ENCODE measurements at places on chromosomes 5 and 9. TPM values are rescaled to one million over a fixed set of nuclear protein-coding genes. Genes with fewer than 3 reads are reported as not detected.

DNA sequence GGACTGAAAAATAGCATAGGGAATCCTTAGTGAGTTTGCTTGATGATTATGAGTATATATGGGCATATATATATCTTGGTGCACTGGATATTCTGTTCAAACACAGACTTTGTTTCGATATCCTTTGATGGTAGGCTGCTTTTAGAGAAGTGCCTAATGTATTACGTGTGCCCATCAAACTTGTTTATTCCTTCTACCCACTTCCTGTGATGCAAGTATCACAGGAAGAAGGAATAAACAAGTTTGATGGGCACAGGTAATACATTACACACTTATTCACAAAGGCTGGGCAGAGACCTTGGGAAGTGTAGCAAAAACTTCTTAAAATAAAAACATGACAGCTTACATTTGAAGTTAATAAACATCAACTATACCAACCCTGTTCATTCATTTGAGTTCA, 364.2 kb downstream of the CHSY3 start:
- peak; percentile 8 for DNase-seq
- no peak overlapping the region for H3K4me3 ChIP-seq
- no peak overlapping the region for H3K27ac ChIP-seq
- H3K36me3 ChIP-seq = no peaks in the 10 kb centered on the region

DNA sequence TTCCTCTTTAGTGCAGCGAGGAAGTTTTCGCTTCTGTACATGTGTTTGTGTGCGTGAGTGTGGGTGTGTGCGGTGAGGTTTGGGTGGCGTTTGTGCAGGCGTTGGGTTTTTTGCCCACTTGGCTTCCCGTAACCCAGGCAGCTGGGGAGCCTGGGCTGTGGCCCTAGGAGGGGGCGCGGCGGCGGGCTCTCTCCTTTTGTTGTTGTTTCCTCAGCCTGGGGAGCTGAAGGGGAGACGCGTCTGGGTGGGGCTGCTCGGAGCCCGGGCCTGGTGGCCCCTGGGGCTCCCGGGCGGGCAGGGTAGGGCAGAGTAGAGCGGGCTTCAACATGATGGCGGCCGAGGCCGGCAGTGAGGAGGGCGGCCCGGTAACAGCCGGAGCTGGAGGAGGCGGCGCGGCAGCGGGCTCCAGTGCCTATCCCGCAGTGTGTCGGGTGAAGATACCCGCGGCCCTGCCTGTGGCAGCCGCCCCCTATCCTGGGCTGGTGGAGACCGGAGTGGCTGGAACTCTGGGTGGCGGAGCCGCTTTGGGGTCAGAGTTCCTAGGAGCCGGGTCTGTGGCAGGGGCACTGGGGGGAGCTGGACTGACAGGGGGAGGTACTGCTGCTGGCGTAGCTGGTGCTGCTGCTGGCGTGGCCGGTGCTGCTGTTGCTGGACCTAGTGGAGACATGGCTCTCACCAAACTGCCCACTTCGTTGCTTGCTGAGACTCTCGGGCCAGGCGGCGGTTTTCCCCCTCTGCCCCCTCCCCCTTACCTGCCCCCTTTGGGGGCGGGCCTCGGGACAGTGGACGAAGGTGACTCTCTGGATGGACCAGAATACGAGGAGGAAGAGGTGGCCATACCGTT, 665 bp downstream of the RASA1 start:
- H3K27ac ChIP-seq = peak overlapping the region; percentile 79
- H3K4me1 ChIP-seq = peaks cover 14% of the 10 kb centered on the region
- peak overlapping the region; percentile 95 for H3K4me3 ChIP-seq

DNA sequence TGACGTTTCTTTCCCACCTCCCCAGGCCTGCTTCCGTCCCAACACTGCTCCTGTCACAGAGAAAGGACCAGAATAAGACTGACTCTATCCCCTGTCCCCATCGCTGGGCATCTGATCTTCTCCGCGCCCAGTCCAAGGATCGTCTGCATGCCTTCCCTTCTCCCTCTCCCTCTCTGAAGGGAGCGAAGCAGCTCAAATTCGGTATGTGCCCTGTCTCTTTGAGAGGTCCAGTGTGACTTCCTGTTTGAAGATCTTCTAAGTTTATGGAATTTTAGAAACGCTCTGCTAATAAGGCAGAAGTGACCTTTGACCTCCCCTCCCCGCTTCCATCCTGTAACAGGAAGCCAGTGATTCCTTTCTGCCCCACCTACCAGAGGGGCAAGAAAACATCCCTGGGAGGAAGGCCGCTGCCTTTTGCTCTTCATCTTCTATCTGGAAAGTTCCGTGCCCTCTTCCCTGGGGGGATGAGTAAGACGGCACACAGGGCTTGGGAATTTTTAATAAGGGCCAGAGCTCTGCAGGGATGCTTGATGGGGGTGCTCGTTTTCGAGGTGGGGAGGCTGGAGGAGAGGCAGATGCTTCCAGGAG, 40.7 kb upstream of the RNU6ATAC start:
- no peaks in the 10 kb centered on the region for H3K36me3 ChIP-seq
- H3K4me1 ChIP-seq = no peaks in the 10 kb centered on the region
- H3K27me3 ChIP-seq = peaks cover 6% of the 10 kb centered on the region
- H3K4me3 ChIP-seq = no peak overlapping the region
- DNase-seq = no peak

DNA sequence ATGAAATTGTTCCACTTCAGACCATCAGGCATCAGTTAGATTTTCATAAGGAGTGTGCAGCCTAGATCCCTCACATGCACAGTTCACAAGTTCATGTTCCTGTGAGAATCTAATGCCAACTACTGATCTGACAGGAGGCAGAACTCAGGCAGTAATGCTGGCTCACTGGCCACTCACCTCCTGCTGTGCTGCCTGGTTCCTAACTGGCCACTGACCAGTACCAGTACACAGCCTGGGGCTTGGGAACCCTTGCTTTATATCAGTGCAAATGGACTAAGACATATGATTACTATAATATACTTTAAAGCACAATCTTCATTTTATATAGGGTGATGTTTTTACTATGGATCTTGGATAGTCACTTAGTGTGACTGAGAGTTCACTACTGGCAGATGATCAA, 259.2 kb downstream of the SLCO4C1 start:
- no peaks in the 10 kb centered on the region for H3K36me3 ChIP-seq
- H3K27ac ChIP-seq = no peak overlapping the region
- no peaks in the 10 kb centered on the region for H3K4me1 ChIP-seq
- no peak for DNase-seq

GRCh38 chr9:71769175-71770161, 1.2 kb upstream of the CEMIP2 start:
- no peaks in the 10 kb centered on the region for H3K36me3 ChIP-seq
- peak overlapping the region; percentile 85 for H3K4me3 ChIP-seq
- H3K4me1 ChIP-seq = peaks cover 34% of the 10 kb centered on the region
- peak overlapping the region; percentile 40 for H3K27ac ChIP-seq

DNA sequence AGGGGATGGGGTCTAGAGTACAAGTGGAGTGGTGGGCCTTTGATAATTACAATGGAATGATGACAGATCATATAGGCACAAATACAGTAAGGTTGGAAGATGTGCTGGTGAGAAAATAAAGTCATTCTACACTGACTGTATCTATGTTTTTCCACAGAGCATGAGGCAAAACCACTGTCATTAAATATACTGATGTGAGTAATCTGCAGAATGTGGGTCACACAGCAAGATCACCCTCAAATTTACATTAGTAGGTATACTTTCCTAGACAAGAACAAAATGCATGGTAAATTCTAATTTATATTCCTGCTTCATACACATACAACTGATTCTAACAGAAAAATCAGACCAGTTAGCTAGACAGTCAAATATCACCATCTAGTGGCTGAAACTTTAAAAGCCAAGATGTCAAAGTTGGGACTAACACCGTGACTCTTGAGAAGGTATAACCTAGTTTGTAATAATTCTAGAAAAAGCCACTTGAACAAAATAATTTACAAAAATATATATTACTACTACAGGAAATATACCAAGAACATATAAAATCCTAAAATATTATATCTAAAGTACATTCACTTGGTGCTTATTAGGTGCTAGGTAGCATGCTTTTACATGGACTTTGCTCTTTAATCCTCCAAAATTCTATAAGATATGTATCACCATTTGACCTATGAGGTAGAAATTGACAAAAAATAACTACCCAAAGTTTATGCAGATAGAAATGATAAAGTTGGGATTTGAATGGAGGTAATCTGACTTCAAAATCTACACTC, 19.5 kb downstream of the TTC33 start:
- no peaks in the 10 kb centered on the region for H3K27me3 ChIP-seq
- peak; percentile 95 for DNase-seq
- H3K36me3 ChIP-seq = peaks cover 12% of the 10 kb centered on the region
- no peak overlapping the region for H3K27ac ChIP-seq

DNA sequence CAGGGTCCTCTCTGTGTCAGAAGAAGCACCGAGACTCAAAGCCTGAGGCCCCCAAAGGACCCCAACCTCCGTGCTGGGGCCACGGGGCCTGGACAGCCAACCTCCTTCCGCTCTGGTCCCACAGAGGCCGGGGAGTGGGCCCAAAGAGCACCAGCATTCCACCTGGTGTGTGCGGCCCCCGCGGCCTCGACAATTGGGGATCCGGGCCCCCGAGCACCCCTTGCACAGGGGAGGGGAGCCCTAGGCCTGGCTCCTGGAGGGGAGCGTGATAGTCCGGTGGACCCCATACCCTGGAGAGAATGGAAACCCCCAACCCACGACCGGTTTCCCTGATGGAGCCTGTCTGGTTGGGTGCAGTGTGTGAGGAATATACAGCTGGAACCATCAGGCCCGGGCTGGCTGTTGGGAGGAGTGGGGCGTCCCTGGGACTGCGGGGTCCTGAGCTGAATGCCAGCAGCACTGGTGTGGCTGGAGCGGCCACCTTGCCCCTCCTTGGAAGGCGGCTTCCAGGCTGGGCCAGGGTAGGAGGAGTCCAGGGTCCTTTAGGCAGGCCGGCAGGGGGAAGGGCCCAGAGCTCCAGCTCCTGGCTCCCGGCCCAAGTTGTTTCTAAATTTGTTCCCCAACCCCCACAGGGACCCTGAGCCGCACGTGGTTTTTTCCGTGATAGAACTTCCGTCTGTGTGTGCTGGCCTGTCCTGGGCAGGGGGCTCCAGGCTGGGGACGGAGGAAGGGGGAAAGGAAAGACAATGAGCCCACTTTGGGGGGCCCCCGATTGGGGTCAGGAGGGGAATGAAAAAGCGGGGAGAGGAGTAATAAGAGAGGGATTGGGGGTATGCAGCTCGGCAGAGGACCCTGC, 825 bp upstream of the TOR4A start:
- peaks cover 17% of the 10 kb centered on the region for H3K4me1 ChIP-seq
- H3K27me3 ChIP-seq = no peaks in the 10 kb centered on the region
- peak; percentile 41 for DNase-seq
- H3K4me3 ChIP-seq = peak overlapping the region; percentile 67
- no peaks in the 10 kb centered on the region for H3K36me3 ChIP-seq
- peak overlapping the region; percentile 79 for H3K27ac ChIP-seq

GRCh38 chr9:109831998-109832658, 52.1 kb downstream of the PALM2AKAP2 start:
- no peak overlapping the region for H3K27ac ChIP-seq
- no peak overlapping the region for H3K4me3 ChIP-seq
- no peaks in the 10 kb centered on the region for H3K27me3 ChIP-seq
- H3K4me1 ChIP-seq = no peaks in the 10 kb centered on the region
- DNase-seq = no peak

DNA sequence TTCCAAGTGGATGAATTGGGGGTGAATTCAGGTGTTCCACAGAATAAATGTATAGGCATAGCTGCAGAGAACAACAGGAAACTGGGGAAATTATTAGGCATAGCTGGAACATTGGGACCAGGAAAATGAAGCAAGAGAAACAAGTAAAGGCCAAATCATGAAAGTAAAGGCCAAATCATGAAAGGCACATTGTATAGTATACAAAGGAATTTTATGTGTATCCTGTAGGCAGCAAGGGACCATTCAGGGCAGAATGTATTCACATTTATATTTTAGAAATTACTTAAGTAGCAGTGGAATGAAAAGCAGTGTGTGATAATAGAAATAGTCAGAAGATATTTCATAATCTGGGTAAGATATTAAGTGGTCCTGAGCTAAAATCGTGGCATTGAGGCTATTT, 127.3 kb upstream of the GRHPR start:
- peaks cover 10% of the 10 kb centered on the region for H3K4me1 ChIP-seq
- H3K36me3 ChIP-seq = no peaks in the 10 kb centered on the region
- H3K27ac ChIP-seq = no peak overlapping the region
- no peak overlapping the region for H3K4me3 ChIP-seq
- H3K27me3 ChIP-seq = no peaks in the 10 kb centered on the region

GRCh38 chr5:120229036-120229435, 235.1 kb upstream of the PRR16 start:
- H3K36me3 ChIP-seq = no peaks in the 10 kb centered on the region
- DNase-seq = no peak
- H3K27me3 ChIP-seq = no peaks in the 10 kb centered on the region
- no peaks in the 10 kb centered on the region for H3K4me1 ChIP-seq

GRCh38 chr5:56456002-56456401, 222.9 kb upstream of the ANKRD55 start:
- H3K36me3 ChIP-seq = no peaks in the 10 kb centered on the region
- H3K27ac ChIP-seq = no peak overlapping the region
- no peak for DNase-seq
- H3K4me1 ChIP-seq = no peaks in the 10 kb centered on the region

DNA sequence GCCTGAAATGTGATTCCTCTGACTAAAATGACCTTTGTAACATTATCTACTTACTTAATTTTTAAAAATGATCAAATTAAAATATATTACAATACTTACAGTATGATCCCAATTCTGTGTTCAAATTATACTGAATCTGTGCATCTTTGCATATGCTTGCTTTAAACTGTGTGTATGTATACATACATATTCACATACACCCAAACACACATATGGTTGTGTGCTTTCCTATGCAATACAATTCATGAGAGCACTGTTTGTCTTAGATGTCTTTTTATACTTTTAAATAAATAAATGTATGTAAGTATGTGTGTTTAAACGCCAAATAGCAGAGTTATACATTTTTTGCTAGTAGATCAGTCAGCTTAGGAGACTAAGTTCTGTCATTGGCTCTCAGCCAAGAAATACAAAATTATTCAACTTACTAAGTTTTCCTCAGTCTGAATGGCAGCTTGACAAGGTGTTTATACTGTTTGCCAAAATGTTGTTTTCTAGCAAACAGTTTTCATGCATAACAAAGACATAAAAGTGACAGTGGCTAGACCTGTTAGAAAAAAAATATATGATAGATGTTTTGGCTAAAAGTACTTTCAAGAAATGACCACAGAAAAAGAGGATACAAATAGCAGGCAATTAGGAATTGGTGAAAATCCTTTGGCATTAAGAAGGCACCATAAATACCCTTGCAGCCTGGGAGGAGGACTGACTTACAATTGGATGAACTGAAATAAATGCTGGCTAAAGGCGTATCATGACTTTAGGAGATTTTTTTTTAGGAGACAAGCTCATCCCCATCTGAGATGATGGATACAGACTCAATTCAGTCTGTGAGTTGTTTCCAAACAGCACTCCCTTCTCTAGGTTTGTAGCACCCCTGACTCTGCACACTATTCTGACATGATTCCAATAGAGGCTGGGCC, 7.9 kb downstream of the TICAM2 start:
- H3K4me1 ChIP-seq = peaks cover 6% of the 10 kb centered on the region
- no peak for DNase-seq
- H3K27me3 ChIP-seq = no peaks in the 10 kb centered on the region
- H3K27ac ChIP-seq = no peak overlapping the region
- no peak overlapping the region for H3K4me3 ChIP-seq

GRCh38 chr9:93155716-93156474, 21.8 kb upstream of the NINJ1 start:
- no peaks in the 10 kb centered on the region for H3K36me3 ChIP-seq
- no peak overlapping the region for H3K4me3 ChIP-seq
- no peak overlapping the region for H3K27ac ChIP-seq
- DNase-seq = no peak
- no peaks in the 10 kb centered on the region for H3K27me3 ChIP-seq

Gene ENDOG
- total RNA-seq = 51.5 TPM

Gene FOXD4L5
- 0.04 TPM for total RNA-seq

Gene MRPS30
- total RNA-seq = 139 TPM

Gene EGFL7
- total RNA-seq = 23.1 TPM
